Kasumi-1 (cell line): ENCODE measurements at places on chromosomes 7 and 10.

GRCh38 chr10:106815427-106816043 is 349.0 kb downstream of the SORCS1 start:
- peak; percentile 67 for DNase-seq

GRCh38 chr7:117605712-117606111 is 125.9 kb downstream of the CFTR start:
- DNase-seq, result no peak

DNA sequence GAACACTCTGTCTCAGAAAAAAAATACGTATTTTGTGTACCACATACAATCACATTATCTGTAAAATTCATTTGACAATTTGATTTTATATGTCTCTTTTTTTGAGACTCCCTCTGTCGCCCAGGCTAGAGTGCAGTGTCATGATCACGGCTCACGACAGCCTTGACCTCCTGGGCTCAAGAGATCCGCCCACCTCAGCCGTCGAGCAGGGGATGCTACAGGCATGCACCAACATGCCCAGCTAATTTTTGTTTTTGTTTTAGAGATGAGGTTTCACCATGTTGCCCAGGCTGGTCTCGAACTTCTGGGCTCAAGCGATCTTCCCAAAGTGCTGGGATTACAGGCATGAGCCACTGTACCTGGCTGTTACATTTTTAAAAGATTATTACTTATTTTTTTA is 11.6 kb upstream of the BAZ1B start:
- DNase-seq, result no peak

DNA sequence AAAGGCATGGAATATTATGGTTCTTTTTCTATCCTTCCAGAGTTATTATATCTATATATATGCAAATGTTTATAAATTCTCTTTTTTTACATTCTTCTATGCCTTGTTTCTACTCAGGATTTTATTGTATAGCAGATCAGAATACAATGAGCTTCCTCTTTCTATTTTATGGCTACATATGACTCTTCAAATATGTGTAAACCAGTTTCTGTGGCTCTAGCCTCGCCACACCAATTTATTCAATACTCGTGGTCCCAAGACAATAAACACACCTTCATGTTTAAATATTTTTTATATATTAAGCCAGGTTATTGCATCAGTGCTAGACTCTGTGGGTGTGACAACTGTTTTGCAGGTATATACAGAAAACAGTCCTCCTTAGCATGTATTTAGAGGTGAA is 237.5 kb upstream of the MKLN1 start:
- no peak for DNase-seq

DNA sequence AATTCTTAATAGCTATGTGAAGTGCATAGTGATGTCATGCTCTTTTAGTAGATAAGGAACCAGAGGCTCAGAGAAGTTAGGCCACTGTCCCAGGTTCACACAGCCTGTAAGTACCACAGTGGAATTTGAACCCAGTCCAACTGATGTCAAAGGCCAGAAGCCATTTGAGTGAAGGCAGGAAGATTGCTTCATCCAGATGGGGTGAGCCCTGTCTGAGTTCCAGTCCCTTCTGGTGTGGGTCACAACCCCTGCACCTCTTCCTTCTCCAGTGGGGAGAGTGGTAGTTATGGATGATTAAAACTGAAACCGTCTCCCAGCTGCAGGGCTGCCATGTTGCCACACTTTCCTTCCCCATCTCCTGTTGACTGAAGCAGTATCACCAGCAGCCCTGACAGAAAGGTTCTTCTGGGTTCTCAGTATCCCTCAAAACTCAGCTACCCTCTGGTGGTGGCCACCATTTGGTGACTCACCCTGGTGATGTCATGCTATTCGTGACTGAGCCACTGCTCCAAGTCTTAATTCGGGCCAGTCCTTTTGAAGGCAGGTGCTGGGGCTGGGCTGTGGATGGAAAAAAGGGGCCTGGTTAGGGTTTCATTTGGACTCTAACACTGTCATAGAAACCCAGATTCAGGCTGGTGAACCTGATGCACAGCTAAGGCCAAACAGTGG is 1.5 kb upstream of the C10orf95 start:
- no peak for DNase-seq

DNA sequence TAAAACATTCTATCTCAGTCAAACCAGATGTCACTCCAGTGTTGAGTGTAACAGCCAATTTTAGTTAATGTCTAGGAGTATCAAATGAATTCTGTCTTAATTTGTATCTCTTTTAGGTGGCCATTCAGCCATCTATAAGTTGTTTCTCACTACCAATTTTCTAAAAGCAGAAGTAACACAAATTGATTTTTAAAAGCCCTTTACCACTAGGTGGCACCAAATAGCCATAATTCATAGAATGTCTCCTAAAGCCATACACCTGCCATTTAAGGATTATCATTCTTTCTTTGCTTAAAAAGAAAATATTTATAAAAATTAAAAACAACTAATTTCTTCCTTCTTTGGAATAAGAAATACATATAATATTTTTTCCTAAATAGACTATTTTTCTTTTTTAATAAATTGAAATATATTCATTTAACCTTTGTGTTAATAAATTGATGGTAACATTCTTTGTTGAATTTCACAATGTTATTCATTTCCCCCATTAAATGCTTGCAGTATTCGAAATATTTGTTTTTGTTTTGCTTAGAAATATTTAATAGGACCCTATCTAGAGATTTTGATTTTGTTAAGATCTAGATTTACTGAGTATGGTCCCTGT is 107.8 kb upstream of the PPP1R3A start:
- DNase-seq, result peak; percentile 83

GRCh38 chr7:33706771-33707200 is 198.6 kb upstream of the BMPER start:
- no peak for DNase-seq

- DNase-seq, result peak; percentile 98
Observed at GRCh38 chr10:71547876-71548846, 151.4 kb downstream of the CDH23 start.

DNA sequence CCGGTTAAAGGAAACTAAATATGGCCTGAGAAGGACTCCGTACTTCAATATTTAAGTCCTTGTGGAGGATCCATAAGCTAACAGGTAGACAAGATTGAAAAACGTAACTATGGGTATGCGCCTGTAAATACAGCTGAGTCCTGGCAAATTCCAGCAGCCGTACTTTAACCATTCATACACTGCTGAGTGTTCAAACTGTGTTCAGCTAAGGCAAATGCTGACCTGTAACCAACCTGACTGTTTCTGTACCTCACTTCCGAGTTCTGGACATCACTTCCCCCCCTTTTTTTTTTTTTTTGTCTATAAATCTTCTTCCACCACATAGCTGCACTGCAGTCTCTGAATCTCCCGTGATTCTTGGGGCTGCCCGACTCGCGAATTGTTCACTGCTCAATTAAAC is 69.1 kb downstream of the SRPK2 start:
- no peak for DNase-seq

GRCh38 chr7:18593602-18594279 is 98.2 kb downstream of the HDAC9 start:
- DNase-seq, result no peak

DNA sequence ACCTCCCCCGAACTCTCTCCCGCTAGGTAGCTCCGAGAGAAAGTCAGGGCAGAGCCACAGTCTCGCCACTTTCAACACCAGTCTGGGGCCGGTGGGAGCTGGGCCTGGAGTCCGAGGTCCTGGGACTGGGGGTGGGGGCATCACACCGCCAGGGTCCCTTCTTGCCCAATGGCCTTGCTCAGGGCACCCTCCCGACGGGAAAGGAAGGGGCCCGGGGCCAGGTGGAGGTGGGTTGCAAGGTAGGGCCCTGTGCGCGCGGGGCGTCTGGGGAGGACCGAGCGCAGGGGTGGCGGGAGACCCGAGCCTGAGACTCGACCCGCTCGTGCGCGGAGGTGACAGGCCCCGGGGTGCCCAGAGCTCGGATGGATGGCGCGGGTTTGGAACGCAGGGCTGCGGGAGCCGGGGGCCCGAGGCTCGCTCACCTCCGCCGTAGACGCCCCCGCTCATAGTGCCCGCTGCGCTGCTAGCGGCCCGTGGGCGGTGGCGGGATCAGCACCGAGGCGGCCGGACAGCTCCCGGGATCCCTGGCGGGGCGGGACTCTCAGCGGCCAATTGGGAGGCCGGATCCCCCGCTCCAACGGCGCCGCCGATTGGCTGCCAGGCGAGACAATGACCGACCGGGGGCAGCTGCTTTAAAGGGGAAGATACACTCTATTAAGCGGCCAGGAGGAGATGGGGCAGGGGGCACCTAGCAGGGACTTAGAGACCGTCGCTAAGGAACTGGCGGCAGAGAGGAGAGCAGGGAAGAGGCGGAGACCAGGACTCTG is at the start of gene ACTL6B:
TSS of gene ACTL6B (minus strand) at position 541 of the 767 bp plus-strand sequence. CDS start at position 447, 94 bp downstream.
- DNase-seq, result no peak

GRCh38 chr7:91713669-91714068 is 166.8 kb downstream of the MTERF1 start:
- DNase-seq, result no peak

- DNase-seq, result no peak
Observed at GRCh38 chr7:150686030-150686631, 625 bp downstream of the GIMAP2 start.

- DNase-seq, result no peak
Observed at GRCh38 chr7:45203936-45204445, 46.4 kb downstream of the RAMP3 start.

DNA sequence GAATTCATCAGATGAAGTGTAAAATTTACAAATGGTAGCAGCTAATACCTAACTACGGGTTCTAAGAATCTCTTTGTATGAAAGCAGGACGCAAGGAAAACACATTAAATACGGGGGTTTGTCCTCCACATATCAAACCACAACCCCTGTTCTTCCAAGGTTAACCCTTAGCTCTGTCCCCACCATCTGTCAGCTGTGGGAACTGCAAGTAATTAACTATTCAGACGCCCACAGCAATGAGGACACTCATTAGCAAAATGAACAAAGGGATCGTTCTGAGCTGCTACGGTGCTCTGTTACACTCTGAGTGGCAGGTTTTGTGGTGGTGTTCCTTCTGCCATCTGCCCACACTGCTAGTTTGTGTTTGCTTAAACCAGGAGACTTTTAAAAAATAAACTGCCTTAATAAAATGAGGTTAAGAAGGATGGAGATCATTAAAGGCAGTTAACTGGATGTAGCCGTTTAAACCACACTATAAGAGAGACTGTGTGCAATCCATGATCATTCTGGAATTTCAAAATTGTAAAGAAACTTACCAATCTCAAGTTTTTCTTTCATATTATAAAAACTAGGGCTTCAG is 51.4 kb downstream of the C10orf67 start:
- DNase-seq, result peak; percentile 65

GRCh38 chr7:45663167-45663921 is 89.2 kb downstream of the ADCY1 start:
- peak; percentile 13 for DNase-seq

DNA sequence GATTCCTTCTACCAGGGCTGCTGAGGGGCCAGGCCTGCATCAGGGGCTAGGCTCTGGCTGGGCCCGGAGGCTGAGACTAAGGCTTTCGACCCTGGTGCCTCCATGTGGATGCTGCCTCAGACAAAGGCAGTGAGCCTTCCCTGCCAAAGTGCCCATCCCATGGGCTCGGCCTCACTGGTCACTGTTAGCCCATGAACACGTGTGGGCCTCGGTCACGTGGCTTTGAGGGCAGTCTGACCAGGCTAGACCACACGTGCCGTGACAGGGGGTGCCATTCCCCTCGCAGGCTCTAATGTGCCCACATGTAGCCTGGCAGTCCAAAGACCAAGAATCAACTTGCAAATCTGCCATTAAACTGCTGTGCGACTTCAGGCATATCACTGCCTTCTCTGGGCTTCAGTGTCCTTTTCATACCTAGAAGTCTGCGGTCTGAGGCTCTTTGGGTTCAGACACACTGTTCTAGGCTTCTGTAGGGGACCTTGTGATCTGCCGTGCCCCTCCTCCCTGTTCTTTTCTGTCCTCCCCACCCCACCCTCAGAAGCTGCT is 17.6 kb upstream of the SLC29A3 start:
- no peak for DNase-seq

- no peak for DNase-seq
Observed at GRCh38 chr7:229184-229964, 37.0 kb downstream of the FAM20C start.

- no peak for DNase-seq
Observed at GRCh38 chr10:90399782-90400181, 458.1 kb downstream of the HTR7 start.

- peak; percentile 55 for DNase-seq
Observed at GRCh38 chr10:71213127-71213621, 804 bp downstream of the UNC5B start.

- DNase-seq, result no peak
Observed at GRCh38 chr10:97336006-97336405, 1.5 kb upstream of the FRAT2 start.

DNA sequence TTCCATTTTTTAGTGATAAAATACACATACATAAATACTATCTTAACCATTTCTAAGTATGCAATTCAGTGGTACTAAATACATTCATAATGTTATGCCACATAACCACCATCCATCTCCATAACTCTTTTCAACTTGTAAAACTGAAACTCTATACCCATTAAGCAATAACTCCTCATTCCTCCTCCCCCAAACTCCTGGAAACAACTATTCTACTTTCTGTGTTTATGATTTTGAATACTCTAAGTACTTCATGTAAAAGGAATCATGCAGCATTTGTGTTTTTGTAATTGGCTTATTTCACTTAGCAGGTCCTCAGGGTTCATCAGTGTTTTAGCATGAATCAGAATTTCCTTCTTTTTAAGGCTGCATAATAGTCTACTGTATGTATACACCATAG is 131.8 kb downstream of the TES start:
- DNase-seq, result no peak

DNA sequence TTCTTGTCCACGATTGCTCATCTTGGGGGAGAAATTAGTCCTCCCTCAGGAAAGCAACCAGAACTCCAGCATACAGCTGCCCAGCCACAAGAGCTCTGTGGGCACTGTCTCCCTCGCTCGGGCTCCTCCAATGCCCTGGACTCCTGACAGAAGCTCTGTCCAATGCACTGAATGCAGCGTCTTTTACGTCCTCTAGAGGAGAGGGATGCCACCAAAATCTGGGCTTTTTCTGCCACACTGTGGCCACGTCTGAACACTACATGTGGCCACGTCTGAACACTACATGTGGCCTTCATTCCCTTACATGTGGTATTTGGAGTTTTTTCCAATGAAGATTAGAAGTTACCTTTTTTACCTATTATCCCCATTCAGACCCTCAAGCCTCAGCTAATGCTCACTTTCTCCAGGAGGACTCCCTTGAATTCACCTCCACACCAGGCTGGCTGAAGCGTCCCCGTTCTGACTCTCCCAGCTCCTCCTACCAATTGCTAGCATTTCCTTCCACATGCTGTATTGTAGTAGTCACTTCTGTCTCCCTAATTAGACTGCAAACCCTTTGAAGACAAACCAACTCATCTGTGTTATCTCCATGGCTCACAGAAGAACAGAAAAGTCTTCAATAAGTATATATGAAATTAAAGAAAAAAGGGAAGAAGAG is 134.3 kb upstream of the PDE1C start:
- DNase-seq, result peak; percentile 94

DNA sequence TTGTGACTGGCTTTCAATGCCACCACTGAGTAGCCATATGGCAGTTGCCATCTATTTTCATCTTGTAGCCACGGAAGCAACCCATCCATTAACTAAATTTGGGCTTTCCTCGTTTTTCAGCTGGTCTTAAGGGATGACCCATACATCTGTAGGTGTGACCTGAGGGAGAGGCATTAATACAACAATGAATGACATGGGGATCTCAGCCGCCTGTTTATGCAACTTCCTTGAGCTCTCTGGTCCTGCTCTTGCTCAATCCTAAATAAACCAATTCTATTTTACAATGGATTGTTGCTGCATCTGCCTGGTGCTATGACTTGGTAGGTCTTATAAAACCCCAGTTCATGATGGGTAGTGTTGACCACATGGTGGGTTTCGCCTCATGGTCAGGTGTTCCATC is 21.9 kb upstream of the ADAM22 start:
- DNase-seq, result no peak
